CD4-positive, CD25-positive, alpha-beta regulatory T cell (primary cell): ENCODE measurements at places on chromosomes 3 and 15.

- peaks cover 38% of the 10 kb centered on the region for H3K4me1 ChIP-seq
- peak; percentile 13 for DNase-seq
- H3K4me3 ChIP-seq = peak overlapping the region; percentile 94
- H3K27me3 ChIP-seq = no peaks in the 10 kb centered on the region
These were observed 27.9 kb downstream of the GTPBP8 start for GRCh38 chr3:113018536-113019181.

GRCh38 chr3:31917303-31918005 is 63.6 kb downstream of the OSBPL10 start:
- H3K27me3 ChIP-seq = no peaks in the 10 kb centered on the region
- no peaks in the 10 kb centered on the region for H3K36me3 ChIP-seq
- peak overlapping the region; percentile 33 for H3K4me3 ChIP-seq
- no peak for DNase-seq

DNA sequence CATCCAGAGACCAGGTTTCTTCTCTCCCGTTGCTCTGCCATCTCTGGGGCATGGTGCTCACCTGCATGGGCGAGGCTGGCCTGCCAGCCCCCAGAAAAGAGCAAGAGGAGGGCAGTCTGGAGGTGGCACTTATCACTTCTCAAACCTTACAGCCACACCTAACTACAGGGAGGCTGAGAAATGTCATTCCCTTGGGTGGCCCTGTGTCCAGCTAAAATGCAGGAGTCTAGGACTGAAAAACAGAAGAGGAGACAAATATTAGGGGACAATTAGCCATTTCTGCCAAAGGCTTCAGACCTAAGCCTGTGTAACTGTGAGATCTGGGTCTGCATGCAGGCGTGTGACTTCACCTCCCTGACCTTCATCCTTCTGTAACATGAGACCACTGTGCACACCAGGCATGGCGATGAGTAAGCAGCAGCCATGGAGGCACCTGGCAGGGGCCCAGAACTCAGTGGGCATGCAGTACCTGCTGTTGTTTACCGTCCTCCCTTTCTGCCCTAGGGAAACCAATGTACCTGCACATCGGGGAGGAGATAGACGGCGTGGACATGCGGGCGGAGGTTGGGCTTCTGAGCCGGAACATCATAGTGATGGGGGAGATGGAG is 83.4 kb downstream of the MESD start:
- no peak overlapping the region for H3K27ac ChIP-seq
- H3K4me3 ChIP-seq = no peak overlapping the region
- no peak for DNase-seq
- peaks cover 5% of the 10 kb centered on the region for H3K36me3 ChIP-seq
- H3K27me3 ChIP-seq = no peaks in the 10 kb centered on the region

DNA sequence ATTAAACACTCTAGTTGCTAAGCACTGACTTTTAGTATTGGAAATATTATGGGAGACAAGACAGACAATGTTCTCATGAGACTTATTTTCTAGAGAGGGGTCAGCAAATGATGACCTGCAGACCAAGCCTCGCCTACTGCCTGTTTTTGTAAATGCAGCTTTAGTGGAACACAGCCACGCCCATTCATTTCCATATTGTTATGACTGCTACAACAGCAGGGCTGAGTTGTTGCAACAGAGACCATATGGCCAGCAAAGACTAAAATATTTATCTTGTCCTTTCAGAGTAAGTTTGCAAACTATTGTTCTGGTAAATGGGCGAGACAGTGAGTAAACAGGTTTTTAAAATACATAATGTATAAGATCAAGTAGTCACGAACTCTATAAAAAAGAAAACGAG is 570.2 kb downstream of the NTRK3 start:
- H3K27ac ChIP-seq = no peak overlapping the region
- no peak for DNase-seq
- no peak overlapping the region for H3K4me3 ChIP-seq
- H3K4me1 ChIP-seq = no peaks in the 10 kb centered on the region
- no peaks in the 10 kb centered on the region for H3K27me3 ChIP-seq

DNA sequence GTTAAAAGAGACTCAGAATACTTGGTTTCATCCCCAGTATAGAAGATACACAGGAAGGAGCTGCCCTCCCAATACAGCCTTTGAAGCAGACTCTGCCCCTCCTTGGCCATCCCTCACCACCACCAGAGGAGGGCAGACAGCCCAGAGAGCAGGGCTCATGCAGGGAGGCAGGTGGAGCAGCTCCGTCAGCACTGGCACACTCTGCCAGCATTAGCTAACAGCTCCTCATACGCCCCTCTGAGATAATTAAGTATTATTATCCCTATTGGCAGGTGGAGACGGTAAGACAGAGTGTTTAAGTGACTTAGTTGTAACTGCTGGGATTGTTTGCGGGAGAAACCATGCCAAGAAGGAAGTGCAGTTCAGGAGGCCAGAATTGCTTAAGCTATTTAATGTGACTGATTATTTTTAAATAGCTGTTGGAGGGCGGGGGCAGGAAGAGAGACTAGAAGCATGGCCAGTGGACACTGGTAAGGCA is 434.0 kb downstream of the EPHB1 start:
- H3K27ac ChIP-seq = no peak overlapping the region
- no peak overlapping the region for H3K4me3 ChIP-seq
- H3K36me3 ChIP-seq = no peaks in the 10 kb centered on the region

DNA sequence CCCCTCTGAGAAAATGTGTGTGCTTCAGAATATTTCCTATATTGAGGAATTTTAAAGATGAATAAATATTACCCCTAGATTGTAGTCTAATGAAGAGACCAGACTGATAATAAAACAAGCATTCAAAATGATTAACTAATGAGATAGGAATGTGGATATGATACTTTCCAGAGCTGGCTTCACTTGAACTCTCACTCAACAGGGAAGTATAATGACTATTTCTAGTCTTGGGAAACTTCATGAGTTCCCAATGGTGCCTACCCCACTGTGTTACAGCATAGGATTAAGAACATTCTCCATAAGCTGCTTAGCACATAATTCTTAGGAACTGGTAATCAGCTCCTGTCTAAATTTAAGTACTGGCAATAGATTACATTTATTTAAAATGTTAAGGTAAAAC is 261.5 kb upstream of the ZNF385D start:
- no peaks in the 10 kb centered on the region for H3K36me3 ChIP-seq
- H3K27ac ChIP-seq = no peak overlapping the region
- DNase-seq = no peak
- H3K4me3 ChIP-seq = no peak overlapping the region

- H3K36me3 ChIP-seq = no peaks in the 10 kb centered on the region
- no peak overlapping the region for H3K4me3 ChIP-seq
- H3K27ac ChIP-seq = no peak overlapping the region
- H3K4me1 ChIP-seq = no peaks in the 10 kb centered on the region
- no peak for DNase-seq
- H3K27me3 ChIP-seq = peaks cover 3% of the 10 kb centered on the region
These were observed 71.1 kb upstream of the SLC24A5 start for GRCh38 chr15:48049736-48050135.

- no peak overlapping the region for H3K27ac ChIP-seq
- H3K4me3 ChIP-seq = no peak overlapping the region
- H3K36me3 ChIP-seq = no peaks in the 10 kb centered on the region
- DNase-seq = no peak
- peaks cover 8% of the 10 kb centered on the region for H3K27me3 ChIP-seq
These were observed 55.4 kb upstream of the ALDH1A3 start for GRCh38 chr15:100824211-100824610.

GRCh38 chr3:117820658-117821299 is 1111.2 kb downstream of the TUSC7 start:
- no peaks in the 10 kb centered on the region for H3K4me1 ChIP-seq
- H3K36me3 ChIP-seq = no peaks in the 10 kb centered on the region
- no peaks in the 10 kb centered on the region for H3K27me3 ChIP-seq
- no peak overlapping the region for H3K4me3 ChIP-seq

- H3K4me3 ChIP-seq = no peak overlapping the region
- H3K36me3 ChIP-seq = peaks cover 94% of the 10 kb centered on the region
These were observed 11.4 kb downstream of the EIF4G1 start for GRCh38 chr3:184325715-184326369.

DNA sequence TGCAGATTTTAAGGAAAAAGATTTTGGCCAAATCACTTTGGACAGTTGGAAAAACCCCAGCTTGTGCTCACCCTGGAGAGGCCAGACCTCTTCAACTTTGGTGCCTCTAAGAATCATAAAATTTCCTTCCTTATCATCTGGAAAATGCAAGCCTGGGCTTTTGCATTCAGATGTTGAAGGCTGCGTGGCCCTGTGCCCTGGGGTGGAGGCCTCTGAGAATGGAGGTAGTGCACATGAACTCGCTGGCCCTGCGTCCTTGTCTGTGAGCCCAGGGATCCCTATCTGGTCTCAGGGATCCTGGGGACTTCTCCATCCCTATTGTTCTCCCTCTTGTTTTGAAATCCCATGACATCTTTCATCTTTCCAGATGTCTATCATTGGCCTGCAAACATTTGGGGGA is 64.6 kb upstream of the ARNT2 start:
- H3K27me3 ChIP-seq = peaks cover 2% of the 10 kb centered on the region
- no peak for DNase-seq
- H3K4me3 ChIP-seq = no peak overlapping the region
- no peaks in the 10 kb centered on the region for H3K4me1 ChIP-seq

GRCh38 chr15:50046867-50047266 is 72.2 kb downstream of the ATP8B4 start:
- no peak for DNase-seq
- no peaks in the 10 kb centered on the region for H3K4me1 ChIP-seq
- no peak overlapping the region for H3K27ac ChIP-seq

- no peaks in the 10 kb centered on the region for H3K4me1 ChIP-seq
These were observed 11.0 kb downstream of the PARP16 start for GRCh38 chr15:65275728-65276126.

- H3K27ac ChIP-seq = no peak overlapping the region
- H3K36me3 ChIP-seq = no peaks in the 10 kb centered on the region
- H3K4me1 ChIP-seq = no peaks in the 10 kb centered on the region
- no peak for DNase-seq
- no peak overlapping the region for H3K4me3 ChIP-seq
- no peaks in the 10 kb centered on the region for H3K27me3 ChIP-seq
These were observed 172.6 kb downstream of the SATB1 start for GRCh38 chr3:18252578-18252977.

GRCh38 chr15:63532307-63532744 is 27.9 kb downstream of the USP3 start:
- peaks cover 7% of the 10 kb centered on the region for H3K4me1 ChIP-seq
- H3K27ac ChIP-seq = no peak overlapping the region
- no peak for DNase-seq
- H3K4me3 ChIP-seq = no peak overlapping the region
- no peaks in the 10 kb centered on the region for H3K27me3 ChIP-seq
- H3K36me3 ChIP-seq = peaks cover 10% of the 10 kb centered on the region

GRCh38 chr3:86995537-86995936 is 4.6 kb upstream of the VGLL3 start:
- no peak overlapping the region for H3K27ac ChIP-seq
- no peak overlapping the region for H3K4me3 ChIP-seq
- DNase-seq = no peak
- no peaks in the 10 kb centered on the region for H3K36me3 ChIP-seq
- H3K27me3 ChIP-seq = peaks cover 4% of the 10 kb centered on the region

DNA sequence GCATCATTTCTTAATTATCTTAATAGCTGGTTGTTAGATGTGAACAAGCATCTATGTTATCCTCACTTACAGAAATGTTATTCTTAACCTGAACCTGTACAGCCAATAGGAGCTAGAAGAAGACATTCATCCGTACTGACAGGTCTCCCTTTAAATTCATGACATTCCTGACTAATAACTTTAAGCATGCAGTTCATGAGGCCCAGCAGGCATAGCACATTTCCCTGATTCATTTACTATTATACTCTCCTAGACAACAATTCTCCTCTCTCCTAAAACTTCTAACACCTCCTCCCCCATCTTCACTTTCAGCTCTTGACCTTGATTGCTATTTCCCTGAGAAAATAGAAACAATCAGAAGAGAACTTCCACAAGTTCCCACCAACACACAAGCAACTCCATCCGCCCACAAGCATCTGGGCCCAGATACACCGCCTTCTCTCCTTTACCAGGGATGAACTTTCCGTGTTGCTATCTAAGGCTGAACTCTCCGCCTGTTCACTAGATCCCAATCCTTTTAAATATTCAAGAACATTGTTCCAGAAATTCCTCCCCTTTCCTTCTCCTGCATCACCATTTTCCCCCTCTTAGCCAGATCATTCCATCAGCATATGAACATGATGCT is 62.9 kb upstream of the SPRED1 start:
- H3K4me3 ChIP-seq = no peak overlapping the region
- H3K4me1 ChIP-seq = no peaks in the 10 kb centered on the region
- DNase-seq = no peak
- no peak overlapping the region for H3K27ac ChIP-seq

- no peak for DNase-seq
- no peak overlapping the region for H3K4me3 ChIP-seq
- no peaks in the 10 kb centered on the region for H3K36me3 ChIP-seq
- H3K27ac ChIP-seq = no peak overlapping the region
These were observed 595.4 kb downstream of the CADM2 start for GRCh38 chr3:85554153-85554552.

- H3K4me3 ChIP-seq = no peak overlapping the region
- no peaks in the 10 kb centered on the region for H3K27me3 ChIP-seq
- no peak overlapping the region for H3K27ac ChIP-seq
- H3K4me1 ChIP-seq = no peaks in the 10 kb centered on the region
- no peak for DNase-seq
- no peaks in the 10 kb centered on the region for H3K36me3 ChIP-seq
These were observed 268.5 kb upstream of the TMC3 start for GRCh38 chr15:81642451-81642990.

DNA sequence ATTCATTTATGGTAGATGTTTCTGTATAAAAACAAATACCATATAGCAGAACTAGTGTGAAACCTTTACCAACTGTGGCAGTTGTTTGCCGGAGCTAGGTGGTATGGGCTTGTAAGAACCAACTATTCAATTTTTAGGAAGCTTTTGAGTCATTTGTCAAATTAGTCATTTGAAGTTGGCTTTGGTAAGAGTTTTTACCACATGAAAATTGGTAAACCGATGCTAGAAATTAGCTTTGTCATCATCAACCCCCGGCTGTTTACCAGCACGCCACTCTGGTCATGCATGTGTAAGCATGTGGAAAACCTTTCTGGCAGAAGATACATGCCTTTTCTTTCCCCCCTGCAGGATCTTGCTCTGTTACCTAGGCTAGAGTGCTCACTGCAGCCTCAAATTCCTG is 63.3 kb downstream of the IL1RAP start:
- H3K27me3 ChIP-seq = no peaks in the 10 kb centered on the region
- no peak for DNase-seq
- peaks cover 4% of the 10 kb centered on the region for H3K36me3 ChIP-seq

DNA sequence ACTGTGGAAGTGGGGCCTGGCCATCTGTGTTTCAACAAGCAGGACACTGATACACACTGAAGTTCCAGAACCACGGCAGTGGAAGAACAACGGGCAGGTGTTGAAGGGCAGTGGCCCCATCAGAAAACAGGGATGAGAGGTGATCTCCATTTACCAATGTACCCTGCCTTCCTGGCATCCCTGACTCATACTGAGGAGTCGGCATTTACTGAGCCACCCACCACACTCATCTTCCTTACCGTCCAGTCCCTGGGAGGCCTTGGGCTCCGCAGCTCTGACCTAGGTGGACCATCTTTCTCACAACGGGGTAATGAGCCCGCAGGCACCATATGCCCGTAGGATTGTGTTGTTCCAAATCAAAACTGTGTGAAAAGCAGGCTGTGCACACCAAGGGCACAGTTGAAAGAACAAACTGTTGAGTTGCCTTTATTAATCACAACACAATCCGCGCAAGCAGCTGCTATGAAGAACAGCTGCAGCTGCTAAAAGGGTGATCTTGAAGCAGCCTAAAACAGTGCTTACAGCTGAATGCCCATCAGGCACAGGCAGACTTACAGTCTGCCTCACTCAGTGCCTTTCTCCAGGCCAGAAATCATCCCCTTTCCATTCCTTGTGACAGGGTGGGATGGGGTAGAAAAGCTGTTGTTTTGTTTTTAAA is 12.9 kb downstream of the MB21D2 start:
- no peak overlapping the region for H3K27ac ChIP-seq
- H3K27me3 ChIP-seq = no peaks in the 10 kb centered on the region
- H3K4me1 ChIP-seq = peaks cover 8% of the 10 kb centered on the region
- no peak overlapping the region for H3K4me3 ChIP-seq
- no peaks in the 10 kb centered on the region for H3K36me3 ChIP-seq
